Stimulated activated CD4-positive, alpha-beta T cell treated with anti-CD3 and anti-CD28 coated beads, Interleukin-1b, Interleukin-23, amount 100 ng/mL, for 48 hours (primary cell): ENCODE measurements at places on chromosomes 1 and 21.

- DNase-seq: no peak
Measured at GRCh38 chr1:211553549-211553948, 25.4 kb downstream of the SLC30A1 start.

GRCh38 chr1:114111731-114112641, 41.7 kb downstream of the SYT6 start:
- DNase-seq: no peak

- DNase-seq: no peak
Measured at GRCh38 chr1:219987325-219987724, 59.0 kb upstream of the SLC30A10 start.

DNA sequence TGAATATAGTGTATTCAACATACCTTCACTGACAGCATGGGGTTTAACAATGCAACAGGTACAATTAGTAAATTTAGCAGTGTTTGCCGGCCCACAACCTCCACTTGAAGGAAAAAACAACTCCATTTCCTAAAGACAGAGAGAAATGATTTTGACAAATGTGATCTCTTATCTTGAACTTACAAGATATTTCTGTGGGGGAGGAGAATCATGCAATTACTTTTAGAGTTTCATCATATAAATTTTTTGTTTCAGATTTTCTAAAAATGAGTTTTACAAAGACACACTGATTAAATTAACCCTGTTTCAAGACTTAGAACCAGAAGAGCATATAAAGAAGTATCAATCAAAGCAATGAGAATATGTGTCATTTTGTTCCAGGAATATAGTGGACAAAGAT, 80.3 kb downstream of the NME7 start:
- DNase-seq: no peak

GRCh38 chr21:17414766-17415165, 98.1 kb upstream of the CXADR start:
- DNase-seq: no peak

DNA sequence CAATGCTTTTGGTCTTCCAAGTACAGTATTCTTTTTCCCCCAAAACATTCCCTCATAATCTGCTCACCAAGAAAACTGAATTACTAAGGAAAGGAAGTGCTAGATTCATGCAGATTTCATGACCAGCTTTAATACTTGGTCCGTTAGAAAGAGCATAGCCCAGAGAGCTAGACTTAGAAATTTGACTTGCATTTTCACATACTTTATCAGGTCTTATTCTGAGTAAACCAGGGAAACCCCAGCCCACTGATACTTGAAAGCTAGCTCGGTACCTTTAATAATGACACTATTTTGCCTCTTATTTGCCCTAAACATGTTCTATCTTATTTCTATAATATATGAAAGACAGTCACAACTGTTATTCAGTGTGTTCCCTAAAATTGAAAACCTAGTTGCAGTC, 204.5 kb downstream of the TTLL7 start:
- no peak for DNase-seq

DNA sequence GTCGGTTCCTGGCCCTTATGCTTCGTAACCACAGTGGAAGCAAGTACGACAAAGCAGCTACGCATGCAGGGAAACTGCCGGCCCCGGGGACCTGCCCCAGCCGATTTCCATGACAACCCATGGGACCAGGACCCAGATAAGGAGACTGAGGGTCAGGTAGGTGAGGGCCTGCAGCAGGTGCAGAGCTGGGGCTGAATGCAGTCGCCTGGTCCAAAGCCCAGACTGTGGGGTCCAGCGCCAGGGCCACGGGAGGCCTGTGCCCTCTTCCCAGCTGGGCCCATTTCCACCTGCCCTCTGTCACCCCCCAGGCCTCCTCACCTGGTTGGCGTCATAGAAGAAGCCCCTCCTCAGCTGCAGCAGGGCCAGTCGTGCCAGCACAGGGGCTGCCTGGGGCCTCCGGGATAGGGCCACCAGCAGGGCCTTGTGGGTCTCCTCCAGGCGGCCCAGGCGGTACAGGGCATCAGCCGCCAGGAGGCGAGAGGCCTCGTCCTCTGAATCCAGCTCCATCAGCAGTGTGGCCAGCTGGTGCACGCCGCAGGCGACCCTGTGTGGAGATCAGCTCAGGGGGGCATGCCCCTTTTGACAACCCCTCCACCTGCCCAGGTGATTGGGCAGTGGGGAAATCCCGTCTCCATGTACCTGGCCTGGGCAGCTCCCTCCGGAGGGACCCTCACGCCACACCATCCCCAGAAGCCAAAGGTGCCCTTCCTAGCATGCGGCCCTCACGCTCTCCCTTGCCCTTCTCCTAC, 14.2 kb downstream of the TTC34 start:
- peak; percentile 1 for DNase-seq

DNA sequence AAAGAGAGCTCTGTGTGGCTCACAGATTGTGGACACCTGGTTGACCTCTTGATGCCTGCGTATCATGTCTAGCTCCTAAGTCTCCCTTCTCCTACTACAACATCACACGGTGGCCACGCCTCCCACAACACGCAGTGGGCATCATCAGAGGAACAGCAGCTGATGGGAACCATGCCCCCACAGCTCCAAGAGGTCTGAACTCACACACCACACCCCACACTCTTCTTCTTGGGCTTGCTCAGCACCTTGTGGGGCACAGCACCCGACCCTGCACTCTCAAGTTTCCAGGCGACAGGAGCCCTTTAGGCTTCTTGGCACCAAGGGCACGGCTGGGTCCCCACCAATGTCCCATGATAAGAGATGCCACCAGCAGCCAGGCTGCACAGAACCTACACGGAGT, 18.8 kb upstream of the CDCP2 start:
- DNase-seq: no peak

DNA sequence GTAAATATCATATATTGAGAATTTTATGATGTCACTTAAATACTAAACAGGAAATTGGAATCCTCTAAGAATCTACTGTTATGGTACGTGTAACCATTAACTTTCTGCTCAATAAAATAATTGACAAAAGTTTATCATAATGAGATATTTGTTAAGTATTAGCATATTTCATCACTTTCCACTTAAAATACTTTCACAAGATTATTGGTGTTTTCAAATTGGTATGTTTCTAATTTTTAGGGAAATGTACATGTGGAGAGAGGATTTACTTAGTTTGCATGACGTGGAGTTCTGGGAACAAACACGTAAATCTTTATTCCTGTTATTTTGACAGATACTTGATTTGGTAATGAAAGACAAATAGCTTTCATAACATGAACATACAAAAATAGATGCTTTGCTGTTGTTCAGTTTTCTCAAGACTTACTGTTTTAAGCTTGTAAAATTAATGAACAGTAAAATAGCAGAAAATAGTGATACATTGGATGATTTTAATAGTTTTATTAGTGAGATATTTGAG, 1.6 kb downstream of the SRSF11 start:
- DNase-seq: no peak

DNA sequence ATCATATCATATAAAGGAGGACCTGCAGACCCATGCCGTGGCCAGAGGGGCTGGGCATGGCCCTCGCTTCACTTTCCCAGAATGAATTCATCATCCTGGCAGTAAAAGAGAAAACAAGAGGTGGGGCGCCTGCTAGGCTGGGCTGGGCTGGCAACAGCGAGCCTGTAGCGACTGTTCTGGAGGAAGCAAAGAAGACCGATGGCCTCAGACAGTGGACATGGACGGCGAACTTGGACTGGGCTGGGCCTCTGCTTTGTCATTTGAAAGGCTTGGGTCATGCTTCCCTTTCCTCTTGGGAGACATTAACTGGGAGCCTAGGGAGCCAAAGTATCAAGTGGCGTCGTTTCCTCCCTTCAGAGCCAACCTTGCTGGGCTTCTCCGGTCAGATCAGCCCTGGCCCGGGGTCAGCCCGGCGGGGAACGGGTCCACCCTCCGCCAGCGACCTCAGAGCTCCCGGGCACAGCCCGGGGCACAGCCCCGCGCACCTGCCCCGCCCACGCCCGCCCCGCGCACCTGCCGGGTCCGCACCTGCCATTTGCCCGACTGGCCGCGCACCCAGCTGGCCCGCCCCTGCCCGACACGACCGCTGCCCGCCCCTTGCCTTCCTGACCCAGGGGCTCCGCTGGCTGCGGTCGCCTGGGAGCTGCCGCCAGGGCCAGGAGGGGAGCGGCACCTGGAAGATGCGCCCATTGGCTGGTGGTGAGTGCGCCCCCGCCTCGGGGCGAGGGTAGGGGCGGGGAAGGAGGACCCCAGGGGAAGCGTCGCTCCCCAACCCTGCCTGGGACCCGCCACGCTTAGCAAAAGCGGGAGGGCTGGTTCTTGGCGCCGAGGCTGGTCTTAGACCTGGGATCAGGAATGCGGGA, at the start of gene FAM3B:
Gene FAM3B (plus strand): TSS at position 602 of the 863 bp plus-strand sequence. CDS start 79 bp downstream, at position 681.
- DNase-seq: no peak

GRCh38 chr1:199123615-199124014, 484.8 kb downstream of the PTPRC start:
- DNase-seq: no peak
